ENCODE measurements at places on chromosomes 3 and 15.

GRCh38 chr3:65479990-65480389, 558.7 kb downstream of the MAGI1 start:
- DNase-seq: no peak

- no peak for DNase-seq
Measured at GRCh38 chr3:27666708-27667107, 55.4 kb downstream of the EOMES start.

DNA sequence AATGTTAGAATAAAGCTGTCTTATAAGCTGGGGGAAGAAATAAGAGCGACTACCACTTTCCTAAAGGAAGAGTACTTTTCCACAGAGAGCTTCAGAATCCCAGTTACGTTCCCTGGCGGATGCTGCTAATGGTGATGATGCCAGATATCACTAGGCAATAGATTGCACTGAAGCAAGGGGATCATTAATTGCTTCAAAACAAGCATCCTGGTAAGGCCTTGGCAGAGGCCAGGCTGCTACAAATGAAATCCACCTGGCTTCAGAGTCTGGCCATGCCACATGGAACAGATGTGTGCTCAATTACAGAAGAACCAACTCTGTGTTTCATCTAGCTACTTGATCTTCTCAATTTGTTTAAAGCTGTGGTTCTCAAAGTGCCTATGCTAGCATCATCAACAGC, 129.2 kb upstream of the IL12A start:
- no peak for DNase-seq

DNA sequence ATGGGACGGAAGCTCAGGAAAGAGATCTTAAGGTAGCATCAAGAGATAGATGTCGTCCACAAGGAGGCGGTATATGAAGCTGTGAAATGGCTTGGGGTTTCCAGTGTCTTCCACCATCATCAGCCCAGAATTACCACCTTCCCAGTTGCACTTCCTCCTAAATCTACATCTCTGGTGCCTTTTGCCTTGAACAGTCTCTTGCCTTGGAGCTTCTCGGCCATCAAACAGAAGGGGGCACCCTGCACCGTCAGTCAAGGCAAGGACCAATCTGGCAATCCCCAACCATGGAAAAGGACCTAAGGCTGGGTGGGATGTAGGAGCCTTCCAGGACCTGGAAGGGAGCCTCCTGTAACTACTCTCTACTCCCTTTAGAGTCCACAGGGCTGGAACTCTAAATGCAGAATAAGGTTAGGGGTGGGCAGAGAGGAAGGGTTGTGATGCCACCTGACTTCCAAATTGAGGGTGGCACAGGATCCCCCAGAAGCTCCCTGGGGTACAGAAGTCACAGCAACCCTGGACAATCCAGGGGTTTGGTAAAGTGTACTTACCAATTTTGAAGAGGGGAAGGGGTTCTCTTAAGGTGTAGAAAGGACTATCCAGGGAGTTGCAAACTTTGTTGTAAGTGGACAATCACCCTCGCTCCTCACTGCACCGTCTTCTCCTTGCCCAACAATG, 1.0 kb upstream of the RYR3 start:
- no peak for DNase-seq

DNA sequence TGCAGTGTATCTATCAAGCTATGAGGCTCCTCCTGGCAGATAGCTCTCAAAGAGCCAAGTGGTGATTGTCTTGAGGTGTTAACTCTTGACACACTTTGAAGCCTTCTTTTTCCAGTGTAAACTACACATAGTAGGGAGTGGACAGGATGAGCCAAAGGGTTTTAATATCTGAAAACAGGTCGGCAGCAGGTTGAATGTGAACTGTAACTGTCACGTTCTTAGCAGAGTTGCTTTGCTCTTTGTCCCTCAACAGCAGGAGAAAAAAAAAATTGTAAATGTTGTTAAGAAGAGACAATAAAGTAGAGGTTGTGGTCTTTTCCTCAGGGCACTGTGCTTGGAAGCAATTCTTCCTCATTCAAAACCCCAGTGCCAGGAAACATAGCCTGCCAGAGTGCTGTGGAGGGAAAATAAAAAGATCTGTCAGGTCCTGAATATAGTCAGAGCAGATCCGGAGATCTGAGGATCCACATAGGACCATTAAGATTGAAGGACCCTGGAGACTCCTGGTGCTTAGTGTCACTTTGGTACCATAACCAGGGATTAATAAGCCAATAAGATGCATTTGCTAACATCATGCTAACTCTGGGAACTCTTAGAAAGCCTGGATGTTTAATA, 229.7 kb downstream of the NAALADL2 start:
- DNase-seq: no peak

- no peak for DNase-seq
Measured at GRCh38 chr3:57383406-57383805, 90.9 kb upstream of the ASB14 start.

DNA sequence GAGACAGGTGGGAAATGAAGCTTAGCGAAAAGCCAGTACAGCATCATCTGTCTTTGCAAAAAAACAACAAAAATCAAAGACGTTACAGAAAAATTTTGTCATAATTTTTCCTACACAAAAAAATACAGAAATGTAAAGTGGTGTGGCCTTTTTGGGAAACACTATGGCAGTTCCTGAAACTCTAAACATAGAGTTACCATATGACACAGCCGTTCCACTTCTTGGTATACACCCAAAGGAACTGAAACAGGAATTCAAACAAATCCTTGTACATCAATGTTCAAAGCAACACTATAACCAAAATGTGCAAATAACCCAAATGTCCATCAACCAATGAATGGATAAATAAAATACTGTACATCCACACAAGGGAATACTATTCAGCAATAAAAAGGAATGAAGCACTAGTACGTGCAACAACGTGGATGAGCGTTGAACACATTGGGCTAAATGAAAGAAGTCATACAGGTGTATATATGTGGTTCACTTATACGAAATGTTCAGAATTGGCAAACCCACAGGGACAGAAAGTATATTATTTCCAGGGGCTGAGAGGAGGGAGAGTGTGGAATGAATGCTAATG, 46.8 kb downstream of the GLB1 start:
- DNase-seq: no peak

DNA sequence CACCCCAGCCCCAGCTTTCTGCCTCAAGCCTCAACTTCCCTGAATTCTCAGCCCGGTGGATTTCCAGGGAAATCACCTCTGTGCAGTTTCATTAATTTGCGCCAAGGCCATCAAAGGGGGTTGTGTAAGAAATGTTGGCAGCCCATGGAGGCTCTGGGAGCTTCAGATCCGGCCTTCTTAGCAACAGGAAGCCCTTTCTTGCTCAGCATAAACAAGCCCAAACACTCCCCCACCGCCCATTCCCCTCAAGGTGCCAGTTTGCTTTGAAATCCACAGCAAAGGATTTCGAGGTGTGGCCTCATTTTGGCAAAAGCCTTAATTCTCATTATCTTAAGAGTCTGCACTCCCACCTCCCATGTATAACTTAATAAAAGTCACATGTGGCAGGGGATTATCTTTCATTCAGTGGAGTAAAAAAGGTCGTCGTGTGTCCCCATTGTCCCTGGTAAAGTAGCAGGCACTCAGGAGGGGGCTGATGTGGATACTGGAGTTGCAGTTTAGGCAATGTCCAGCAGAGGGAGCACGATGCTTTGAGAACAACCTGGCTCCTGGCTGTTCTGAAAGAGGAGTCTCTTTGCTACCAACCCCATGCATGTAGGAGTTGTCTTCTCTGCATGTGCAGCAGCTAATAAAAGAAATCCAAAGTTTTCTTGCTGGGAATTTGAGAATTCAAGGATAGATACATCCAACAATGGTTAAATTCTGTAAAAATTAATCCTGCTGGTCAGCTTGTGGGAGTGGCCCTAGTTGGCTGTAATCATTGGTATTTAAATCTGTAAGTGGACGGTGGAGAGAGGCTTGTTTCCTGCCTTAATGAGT, 39.5 kb downstream of the EBLN2 start:
- DNase-seq: peak; percentile 76

DNA sequence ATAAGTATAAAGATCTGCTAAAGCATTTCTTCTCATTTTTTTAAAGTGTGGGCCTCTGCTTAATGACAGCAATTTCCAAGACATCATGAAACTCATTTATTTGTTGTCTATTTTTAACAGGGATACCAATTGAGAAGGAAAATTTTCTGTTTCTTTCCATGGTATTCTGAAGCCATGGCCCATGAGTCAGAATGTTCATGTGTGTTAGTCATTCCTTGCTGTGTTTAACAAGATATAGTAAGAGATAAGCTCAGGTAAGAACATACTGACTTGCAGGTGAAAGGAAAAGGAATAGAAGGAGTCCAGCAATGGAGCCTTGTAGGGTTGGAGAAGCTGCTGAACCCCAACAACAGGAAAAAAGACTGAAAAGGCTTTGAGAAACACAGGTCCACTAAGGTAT, 17.0 kb upstream of the ARID3B start:
- no peak for DNase-seq

DNA sequence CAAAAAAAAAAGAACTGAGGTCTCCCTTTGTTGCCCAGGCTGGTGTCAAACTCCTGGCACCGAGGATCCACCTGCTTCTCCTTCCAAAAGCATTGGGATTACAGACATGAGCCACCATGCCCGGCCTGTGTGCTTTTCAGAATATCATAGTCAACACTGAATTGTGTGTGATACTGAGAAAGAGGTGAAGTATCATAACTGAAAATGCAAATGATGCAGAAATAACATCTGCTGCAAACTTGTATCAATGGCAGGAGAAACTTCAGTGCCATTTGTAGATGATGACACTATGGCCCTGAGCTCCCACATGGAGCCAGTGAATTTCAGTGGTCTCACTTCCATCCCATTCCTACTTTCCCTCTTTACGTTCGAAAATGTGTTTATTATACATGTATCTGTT, 21.9 kb downstream of the IL12A start:
- DNase-seq: no peak

DNA sequence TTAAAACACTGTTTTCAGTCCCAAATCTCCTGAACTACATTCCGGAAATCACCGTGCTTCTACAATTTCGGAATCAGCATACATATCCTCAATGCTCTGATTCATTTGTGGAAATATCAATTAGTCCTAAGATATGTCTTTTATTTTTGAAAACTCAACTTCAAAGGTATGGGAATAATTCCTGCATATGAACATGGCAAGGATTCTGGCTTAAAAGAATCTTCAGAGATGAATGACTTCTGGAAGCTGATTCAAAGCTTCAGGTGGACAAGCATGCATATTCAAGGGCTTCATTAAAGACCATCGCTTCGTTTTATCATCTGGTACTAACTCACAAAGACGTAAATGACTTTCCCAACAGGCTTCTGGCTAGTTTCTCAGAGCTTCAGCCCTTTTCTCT, 246.0 kb upstream of the LRRN1 start:
- DNase-seq: no peak

DNA sequence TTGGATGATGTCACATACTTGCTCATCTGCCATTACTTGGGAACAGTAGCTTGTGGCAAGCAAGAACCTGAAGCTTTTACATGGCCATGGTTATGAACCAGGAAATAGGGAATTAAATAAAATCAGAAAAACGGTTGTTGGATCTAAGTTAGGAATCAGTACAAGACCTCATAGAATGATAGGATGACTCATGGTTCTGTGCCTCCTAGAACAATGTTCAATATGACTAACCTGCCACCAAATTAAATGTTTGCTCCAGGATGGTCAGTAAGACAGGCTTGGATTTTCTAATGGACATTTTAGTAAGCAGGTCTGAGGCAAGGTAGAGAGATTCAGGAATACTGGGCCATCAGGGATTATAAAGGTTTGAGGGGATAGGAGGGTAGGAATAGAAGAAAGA, 218.9 kb downstream of the PLOD2 start:
- DNase-seq: no peak

DNA sequence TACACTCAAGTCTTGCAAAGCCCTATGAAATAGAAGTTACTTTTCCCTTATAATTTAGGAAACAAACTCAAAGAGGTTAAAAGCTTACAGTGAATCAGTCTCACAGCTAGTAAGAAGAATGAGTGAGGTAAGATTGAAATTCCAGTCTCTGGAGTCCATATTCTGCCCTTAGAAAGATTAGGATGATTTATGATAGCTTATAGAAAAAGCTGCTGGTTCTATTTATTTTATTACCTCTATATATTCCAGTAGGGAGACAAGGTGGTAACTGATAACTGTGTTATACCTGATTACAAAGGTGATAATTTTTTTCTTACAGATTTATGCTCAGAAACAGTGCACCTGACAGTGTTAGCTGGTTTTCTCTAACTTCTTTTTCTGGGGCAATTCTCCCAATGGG, 34.1 kb upstream of the SPESP1 start:
- DNase-seq: no peak

DNA sequence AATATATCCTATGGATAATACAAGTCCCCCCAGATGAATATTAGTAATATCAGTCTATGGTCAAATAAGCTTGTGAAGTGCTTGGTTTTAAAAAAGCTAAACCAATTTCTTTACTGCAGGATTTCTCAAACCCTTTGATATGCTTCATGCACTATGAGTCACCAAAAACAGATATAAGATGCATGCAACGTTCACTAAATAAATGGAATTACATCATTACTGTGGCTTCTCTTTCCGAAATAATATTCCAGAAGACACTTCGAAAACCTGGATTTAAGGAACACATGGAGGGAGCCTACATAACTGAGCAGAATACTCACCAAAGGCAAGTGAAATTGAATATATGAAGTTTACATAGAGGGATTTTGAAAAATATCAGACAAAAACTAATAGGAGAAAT, 126.3 kb upstream of the ABI3BP start:
- DNase-seq: no peak

DNA sequence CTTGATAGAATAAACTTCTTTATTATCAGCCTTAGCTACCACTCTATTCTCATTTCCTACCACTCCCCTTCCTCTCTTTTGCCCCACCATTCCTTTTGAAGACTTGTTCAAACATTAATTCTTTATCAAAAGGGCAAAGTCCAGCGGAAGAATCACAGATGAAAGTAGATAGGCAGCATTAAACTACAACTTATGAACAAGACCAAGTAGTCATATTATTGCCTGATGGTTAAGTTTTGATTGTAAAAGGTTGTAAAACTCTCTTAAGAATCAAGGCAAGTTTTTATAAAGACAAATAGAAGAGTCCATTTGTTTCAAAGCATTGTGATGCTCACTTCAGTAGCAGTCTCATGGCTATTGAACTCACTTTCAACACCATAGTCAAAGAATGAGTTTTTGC, 22.4 kb upstream of the TGFBR2 start:
- DNase-seq: no peak

Measured in activated CD4-positive, alpha-beta T cell treated with anti-CD3 and anti-CD28 coated beads, Interleukin-2, amount 50 U/mL, for 4 hours (primary cell).